Activated naive CD8-positive, alpha-beta T cell treated with anti-CD3 and anti-CD28 coated beads, Interleukin-2, amount 50 U/mL, for 24 hours (primary cell): ENCODE measurements at places on chromosomes 2 and 18.

GRCh38 chr2:908568-908967 is 42.1 kb upstream of the SNTG2 start:
- no peak for DNase-seq
- H3K36me3 ChIP-seq: no peaks in the 10 kb centered on the region
- H3K27ac ChIP-seq: no peak overlapping the region
- H3K4me1 ChIP-seq: peaks cover 2% of the 10 kb centered on the region
- H3K27me3 ChIP-seq: peaks cover 3% of the 10 kb centered on the region

GRCh38 chr2:112345030-112346027 is 69.9 kb downstream of the ZC3H6 start:
- H3K36me3 ChIP-seq: no peaks in the 10 kb centered on the region
- no peak overlapping the region for H3K27ac ChIP-seq
- H3K4me1 ChIP-seq: peaks cover 6% of the 10 kb centered on the region

GRCh38 chr2:159380685-159381239 is 94.3 kb upstream of the WDSUB1 start:
- H3K4me3 ChIP-seq: no peak overlapping the region
- no peaks in the 10 kb centered on the region for H3K27me3 ChIP-seq
- no peak for DNase-seq
- no peak overlapping the region for H3K27ac ChIP-seq

DNA sequence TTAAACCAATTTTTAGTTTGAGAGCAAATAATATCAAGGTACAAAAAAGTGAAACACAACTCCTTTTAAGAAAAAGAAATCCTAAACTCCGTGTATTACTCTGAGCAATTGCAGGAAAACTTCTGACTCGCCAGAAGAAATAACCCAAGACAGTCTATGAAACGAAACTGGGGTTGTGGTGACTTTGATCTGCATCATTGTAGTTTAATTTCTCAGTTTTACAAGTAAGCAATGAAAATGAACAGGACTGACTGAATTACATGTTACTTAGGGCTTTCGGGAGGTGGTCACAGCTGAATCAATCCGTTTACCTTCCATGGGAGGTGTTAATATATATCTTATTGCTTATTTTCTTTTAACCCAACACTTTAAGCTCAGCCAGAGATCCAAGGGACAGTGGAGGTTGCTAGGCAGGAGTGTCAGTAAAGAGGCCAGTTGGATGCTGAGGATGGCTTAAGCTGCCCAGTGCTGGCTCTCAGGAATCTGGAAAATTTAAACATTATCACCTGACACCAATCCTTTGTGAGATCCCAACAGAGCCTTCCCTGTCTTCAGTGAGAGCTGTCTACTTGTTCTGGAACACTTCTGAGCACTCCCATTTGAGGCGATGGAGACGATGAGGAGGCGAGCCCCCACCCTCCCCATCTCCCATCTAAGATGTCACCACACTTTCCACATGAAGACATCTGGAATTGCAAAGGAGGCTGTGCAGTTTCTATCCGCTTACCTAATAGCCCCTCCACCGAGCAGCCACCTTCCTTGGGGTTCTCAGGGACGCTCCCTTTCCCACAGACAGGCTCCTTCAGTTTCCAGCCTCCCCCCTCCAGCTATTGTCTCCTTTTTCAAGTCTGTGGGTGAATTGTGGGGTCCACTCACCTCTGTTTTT is 3.6 kb upstream of the RAB31 start:
- H3K4me3 ChIP-seq: no peak overlapping the region
- H3K36me3 ChIP-seq: no peaks in the 10 kb centered on the region
- H3K27ac ChIP-seq: no peak overlapping the region
- peaks cover 49% of the 10 kb centered on the region for H3K27me3 ChIP-seq

DNA sequence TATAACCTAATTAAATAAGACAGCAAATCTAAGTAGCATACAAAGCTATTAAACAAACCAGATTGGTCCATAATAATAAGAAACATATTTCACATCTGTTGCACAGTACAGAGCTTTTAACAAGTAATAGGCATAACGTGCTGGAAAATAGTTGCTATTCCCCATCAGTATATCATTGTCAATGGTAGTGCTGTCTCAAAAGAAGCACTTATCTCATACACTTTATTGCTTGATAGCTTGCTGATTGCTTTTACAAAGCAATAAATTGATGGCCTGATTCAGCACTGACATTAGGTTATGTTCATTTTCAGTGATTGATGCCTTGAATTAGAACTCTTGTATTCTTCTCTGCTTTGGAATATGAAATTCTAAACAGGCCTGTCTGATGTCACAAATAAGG is 641.7 kb downstream of the CBLN2 start:
- no peaks in the 10 kb centered on the region for H3K36me3 ChIP-seq
- H3K4me3 ChIP-seq: no peak overlapping the region
- no peaks in the 10 kb centered on the region for H3K27me3 ChIP-seq
- no peak for DNase-seq

DNA sequence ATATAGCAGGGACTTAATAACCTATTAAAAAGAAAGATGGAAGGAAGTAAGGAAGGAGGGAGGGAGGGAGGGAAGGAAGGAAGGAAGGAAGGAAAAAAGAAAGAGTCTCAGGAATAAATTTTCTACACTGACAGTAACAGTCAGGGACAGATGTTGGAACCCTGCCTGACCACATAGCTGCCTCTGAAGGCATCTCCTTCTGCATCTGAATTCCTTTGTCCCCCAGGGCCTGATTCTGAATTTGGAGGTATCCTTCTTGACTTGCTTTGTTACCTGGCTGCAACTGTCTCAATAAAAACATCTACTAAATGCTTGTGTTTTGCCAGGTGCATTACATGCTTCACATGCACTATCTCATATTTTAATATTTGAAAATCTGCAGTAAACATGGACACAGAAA is 17.4 kb upstream of the LRATD1 start:
- no peaks in the 10 kb centered on the region for H3K27me3 ChIP-seq
- no peaks in the 10 kb centered on the region for H3K4me1 ChIP-seq
- no peak overlapping the region for H3K4me3 ChIP-seq
- H3K36me3 ChIP-seq: no peaks in the 10 kb centered on the region
- no peak overlapping the region for H3K27ac ChIP-seq

DNA sequence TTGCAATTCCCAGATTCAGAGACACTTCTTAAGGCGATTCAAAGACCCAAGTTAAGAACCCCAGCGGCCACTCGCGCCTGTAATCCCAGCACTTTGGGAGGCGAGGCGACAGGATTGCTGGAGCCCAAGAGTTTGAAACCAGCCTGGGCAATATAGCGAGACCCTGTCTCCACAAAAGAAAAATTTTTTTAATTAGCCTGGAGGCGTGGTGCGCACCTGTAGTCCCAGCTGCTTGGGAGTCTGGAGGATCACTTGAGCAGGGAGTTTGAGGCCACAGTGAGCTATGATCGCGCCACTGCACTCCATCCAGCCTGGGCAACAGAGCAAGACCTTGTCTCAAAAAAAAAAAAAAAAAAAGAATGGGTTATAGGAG is 585 bp upstream of the ANAPC1 start:
- peak overlapping the region; percentile 96 for H3K4me3 ChIP-seq
- peaks cover 29% of the 10 kb centered on the region for H3K4me1 ChIP-seq
- H3K36me3 ChIP-seq: peaks cover 19% of the 10 kb centered on the region

GRCh38 chr2:10355471-10356438 is 53.1 kb downstream of the HPCAL1 start:
- H3K4me3 ChIP-seq: no peak overlapping the region
- H3K4me1 ChIP-seq: peaks cover 48% of the 10 kb centered on the region
- peak overlapping the region; percentile 23 for H3K27ac ChIP-seq
- H3K36me3 ChIP-seq: peaks cover 6% of the 10 kb centered on the region
- DNase-seq: no peak
- H3K27me3 ChIP-seq: no peaks in the 10 kb centered on the region

- no peaks in the 10 kb centered on the region for H3K4me1 ChIP-seq
- no peak for DNase-seq
Measured at GRCh38 chr2:155266583-155266982, 568.1 kb downstream of the KCNJ3 start.

GRCh38 chr2:207363761-207364290 is 165.9 kb upstream of the CREB1 start:
- DNase-seq: no peak
- no peaks in the 10 kb centered on the region for H3K36me3 ChIP-seq
- no peak overlapping the region for H3K27ac ChIP-seq
- no peak overlapping the region for H3K4me3 ChIP-seq
- no peaks in the 10 kb centered on the region for H3K4me1 ChIP-seq

- H3K4me1 ChIP-seq: no peaks in the 10 kb centered on the region
- H3K27me3 ChIP-seq: peaks cover 14% of the 10 kb centered on the region
- H3K27ac ChIP-seq: no peak overlapping the region
- no peak overlapping the region for H3K4me3 ChIP-seq
- H3K36me3 ChIP-seq: no peaks in the 10 kb centered on the region
Measured at GRCh38 chr2:169298007-169298406, 64.3 kb downstream of the LRP2 start.

- H3K36me3 ChIP-seq: no peaks in the 10 kb centered on the region
- peaks cover 5% of the 10 kb centered on the region for H3K27me3 ChIP-seq
Measured at GRCh38 chr2:33064349-33064801, 117.6 kb downstream of the LTBP1 start.

DNA sequence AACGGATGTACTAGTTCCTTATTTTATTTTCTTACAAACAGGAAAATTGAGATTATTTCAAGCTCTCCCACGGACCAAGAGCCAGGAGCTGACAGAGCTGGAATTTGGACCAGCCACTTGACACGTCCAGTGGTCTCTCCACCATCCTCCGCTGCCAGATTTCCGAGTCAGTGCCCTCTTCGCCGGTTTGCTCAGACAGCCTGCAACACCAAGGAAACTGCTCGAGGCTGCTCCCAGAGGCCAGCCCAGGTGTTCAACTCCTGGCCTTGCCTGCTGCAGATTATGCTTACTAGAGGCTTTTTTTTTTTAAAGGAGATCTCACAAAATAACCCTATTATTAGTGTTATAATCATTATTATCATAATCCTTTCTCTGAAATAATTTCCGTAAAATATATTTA is 779.8 kb downstream of the RNF144A start:
- peaks cover 33% of the 10 kb centered on the region for H3K4me1 ChIP-seq
- H3K36me3 ChIP-seq: no peaks in the 10 kb centered on the region

DNA sequence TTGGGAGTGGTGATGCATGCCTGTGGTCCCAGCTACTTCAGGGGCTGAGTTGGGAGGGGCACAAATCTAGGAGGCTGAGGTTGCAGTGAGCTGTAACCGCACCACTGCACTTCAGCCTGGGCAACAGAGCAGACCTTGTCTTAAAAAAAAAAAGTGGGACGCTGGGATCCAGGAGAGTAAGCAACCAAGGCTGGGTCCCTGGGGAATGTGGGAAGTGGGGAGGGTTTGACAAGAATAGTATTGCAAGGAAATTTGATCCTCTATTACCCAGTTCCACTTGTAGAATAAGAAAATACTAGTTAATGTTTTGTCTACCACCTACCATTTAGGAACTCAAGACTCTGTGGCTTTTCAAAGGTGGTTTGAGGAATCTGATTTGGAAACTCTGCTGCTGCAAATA is 21.1 kb upstream of the DYTN start:
- peaks cover 14% of the 10 kb centered on the region for H3K27me3 ChIP-seq
- H3K36me3 ChIP-seq: no peaks in the 10 kb centered on the region
- peaks cover 4% of the 10 kb centered on the region for H3K4me1 ChIP-seq
- no peak overlapping the region for H3K4me3 ChIP-seq
